CD4-positive, alpha-beta T cell treated with Interferon gamma for 1 hour (primary cell): ENCODE measurements at places on chromosomes 1 and 21.

DNA sequence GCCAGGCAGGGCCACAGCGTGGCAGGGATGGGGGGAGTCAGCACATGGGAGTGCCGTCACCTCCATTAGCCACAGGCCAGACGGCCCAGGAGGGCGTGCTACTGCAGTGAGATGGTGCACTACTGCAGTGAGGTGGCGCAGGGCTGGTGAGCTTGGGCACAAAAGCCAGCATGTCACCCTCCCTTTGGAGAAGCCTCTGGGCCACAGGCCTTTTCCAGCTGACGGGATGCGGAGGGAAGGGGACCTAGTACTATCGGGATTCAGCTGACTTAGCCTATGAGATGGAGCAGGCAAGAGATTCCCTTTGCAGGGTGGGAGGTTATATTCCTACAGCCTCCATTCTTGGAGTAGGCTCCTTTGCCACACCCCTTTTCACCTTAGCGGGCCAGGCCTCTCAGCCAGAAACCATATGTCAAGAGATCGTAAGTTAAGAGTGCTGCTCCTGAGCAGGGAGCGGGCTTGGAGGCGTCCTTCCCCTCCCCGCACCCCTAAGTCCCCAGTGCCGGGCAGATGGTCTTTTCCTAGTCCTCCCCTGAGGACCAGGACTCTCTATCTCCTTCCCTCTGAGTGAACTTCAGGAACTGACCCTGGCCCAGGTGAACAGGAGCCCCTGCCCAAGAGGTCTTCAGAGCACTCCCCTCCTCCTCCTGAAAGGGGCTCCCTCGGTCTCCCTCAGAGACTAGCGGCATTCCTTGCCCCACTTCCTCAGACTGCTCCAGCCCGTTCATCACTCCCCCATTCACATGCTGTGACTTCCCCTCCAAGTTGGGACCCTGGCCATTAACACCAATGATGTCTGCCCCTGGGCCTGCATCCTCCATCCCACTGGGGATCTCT, 8.2 kb downstream of the NES start:
- DNase-seq: no peak

- DNase-seq: no peak
These were observed 68.4 kb downstream of the USP24 start for GRCh38 chr1:55146781-55147180.

GRCh38 chr1:200015811-200016210, 11.7 kb upstream of the NR5A2 start:
- no peak for DNase-seq

DNA sequence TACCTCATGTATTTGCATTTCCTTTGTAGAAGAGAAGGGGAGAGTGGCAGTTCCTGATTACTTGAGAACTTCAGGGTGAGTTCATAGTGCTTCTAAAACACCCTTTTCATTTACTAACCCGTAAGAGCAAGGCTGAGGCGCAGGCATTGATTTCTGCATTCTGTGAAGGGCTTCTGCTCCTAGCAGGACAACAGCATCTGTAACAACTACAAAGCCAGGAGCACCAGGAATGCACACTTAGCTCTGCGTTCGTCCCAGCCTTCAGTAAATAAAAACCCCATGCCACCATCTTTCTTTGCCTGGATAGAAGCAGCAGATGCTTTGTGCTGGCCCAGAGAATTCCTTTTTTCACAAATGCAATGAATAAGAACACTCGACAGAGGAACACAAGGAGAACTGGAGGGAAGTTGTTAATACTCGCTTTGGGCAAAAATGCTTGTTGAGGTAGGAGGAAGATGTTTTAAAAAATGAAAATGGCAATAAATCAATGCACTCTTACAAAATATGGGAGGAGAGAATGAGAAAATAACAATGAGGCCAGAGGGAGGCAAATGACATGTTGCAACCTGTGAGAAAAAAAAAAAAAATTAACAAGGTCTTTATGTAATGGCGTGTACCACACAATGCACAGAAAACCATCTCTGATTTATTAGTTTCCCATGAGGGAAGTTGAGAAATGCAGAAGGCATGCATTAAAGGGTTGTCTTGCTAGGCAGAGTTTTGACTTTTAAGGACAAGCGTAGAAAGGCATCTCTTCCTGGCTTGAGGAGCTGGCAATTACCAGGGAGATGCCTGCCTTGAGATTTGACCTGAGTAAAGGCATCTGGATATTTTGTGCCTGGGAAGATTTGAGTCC, 418.8 kb downstream of the DISC1 start:
- no peak for DNase-seq

DNA sequence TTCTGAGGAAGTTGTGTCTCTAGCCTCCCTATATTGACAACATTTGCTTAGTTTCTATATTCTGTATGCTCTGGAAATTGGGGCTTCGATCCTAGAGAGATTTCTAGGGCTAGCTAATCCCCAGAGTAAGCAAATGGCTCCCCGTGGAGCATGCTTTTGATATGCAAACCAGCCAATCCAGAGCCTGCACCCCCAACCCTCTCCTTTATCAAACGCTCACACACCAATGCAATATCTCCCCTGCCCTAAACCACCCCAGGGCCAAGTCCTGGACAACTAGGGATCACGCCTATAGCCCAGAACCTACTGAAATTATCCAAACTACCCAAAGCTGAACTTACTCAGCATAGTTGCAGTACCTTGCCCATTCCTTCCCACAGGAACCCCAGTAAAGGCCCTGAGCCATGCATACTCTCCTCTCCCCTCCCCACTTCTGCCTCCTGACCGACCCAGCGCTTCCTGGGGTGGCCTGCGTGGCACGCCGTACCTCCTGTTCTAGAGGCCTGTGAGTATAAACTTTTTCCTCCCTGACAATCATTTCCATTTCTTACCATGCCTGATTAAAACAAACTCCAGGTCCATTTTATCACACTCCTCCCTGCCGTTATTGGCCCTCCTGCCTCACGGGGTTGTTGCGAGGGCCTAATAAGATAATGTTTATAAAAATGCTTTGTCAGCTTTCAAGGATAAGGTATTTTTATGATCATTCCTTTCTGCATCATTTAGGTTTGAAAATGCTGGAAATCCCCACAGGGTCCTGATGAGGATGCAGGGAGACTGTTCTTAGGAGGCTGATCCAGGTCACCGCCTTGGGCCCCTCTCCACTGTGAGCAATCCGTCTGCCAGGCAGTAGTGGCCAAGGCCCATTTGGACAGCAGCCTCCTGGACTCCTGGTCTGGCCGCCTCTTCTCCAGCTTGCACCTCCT, 102.7 kb downstream of the TENT5C start:
- no peak for DNase-seq

DNA sequence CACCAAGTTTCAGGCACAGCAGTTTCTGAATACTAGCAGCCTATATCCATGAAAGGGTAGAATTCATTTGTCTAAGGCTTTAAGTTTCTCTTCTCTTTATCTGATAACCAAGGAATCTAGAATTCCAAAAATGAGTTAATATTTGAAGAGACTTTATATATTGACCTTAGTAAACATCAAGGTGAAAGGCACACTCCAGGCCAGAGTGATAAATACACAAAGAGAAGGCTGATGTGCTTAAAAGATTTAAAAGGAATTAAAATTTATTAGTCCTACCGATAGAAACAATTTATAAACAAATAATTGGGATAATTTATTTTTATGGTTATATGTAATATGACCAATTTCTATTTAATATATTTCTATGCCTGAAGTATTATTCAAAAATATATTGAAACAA, 93.4 kb upstream of the DESI2 start:
- no peak for DNase-seq

DNA sequence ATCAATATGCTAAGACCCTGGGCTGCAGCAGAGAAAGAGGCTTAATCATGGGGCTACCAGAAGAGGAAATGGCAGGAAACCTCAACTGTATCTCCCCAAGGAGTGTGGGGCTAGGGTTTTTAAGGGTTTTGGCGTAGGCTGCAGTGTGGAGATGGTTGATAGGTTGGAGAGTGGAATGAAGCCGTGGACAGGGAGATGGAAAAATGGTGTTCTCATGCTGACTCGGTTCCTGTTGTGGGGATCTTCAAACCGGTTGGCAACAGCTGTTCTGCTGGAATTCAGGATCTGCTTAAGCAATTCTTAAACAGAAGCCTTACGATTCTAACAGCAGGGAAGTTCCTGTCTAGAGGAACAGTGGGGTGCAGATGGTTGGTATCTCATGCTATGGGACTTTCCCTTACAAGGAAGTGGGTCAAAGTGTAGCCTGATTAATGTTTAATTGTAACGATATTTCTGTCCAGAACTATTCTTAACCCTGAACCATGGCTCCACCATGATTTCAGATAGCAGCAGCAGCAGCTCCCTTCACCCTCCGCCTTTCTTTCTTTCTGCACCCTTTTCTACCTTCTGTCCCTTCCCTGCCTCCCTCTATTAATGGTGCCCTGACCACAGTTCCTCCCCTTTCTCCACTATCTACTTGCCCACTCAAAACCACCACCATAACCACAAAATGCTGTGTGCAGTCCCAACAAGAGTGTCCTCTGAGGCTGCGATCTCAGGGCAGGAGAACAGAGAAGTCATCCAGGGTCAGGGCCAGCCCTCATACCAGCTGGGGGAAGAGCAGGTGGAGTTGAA, 30.8 kb downstream of the RSPH1 start:
- DNase-seq: no peak

GRCh38 chr1:117608115-117608615, 2.3 kb downstream of the TENT5C start:
- no peak for DNase-seq
